ENCODE measurements at places on chromosomes 6 and 20.
A peak's percentile ranks its signal among the peaks of the same experiment; 100 is the strongest.

DNA sequence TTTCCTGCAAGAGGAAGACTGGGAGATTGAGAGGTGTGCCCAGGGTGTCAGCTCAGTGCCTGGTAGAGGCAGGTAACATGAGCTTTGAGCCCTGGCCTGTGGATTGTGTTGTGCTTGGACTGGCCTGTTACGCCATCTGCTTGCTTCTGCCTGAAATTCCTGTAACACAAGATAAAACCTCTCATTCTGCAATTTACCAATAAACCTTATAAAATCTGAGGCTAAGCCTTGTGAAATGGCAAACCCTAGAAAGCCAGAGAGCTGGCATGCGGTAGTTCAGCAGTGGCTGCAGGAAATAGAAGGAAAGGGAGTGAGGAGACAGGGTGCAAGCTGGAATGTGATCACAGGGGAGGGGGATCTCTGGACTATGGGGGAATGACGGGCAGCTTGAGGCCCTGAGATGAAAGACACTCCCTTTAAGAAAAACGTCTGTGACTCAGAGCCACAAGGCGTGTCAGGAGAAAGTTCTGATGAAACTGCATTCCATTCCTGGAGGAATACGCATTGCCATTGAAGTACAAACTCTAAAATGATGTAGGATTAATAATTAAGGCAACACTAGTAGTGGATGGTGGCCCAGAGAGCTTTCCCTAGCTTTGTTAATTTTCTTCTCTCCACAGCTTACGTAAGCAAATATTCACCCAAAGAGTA, 26.3 kb upstream of the TFAP2A start:
- DNase-seq: no peak

DNA sequence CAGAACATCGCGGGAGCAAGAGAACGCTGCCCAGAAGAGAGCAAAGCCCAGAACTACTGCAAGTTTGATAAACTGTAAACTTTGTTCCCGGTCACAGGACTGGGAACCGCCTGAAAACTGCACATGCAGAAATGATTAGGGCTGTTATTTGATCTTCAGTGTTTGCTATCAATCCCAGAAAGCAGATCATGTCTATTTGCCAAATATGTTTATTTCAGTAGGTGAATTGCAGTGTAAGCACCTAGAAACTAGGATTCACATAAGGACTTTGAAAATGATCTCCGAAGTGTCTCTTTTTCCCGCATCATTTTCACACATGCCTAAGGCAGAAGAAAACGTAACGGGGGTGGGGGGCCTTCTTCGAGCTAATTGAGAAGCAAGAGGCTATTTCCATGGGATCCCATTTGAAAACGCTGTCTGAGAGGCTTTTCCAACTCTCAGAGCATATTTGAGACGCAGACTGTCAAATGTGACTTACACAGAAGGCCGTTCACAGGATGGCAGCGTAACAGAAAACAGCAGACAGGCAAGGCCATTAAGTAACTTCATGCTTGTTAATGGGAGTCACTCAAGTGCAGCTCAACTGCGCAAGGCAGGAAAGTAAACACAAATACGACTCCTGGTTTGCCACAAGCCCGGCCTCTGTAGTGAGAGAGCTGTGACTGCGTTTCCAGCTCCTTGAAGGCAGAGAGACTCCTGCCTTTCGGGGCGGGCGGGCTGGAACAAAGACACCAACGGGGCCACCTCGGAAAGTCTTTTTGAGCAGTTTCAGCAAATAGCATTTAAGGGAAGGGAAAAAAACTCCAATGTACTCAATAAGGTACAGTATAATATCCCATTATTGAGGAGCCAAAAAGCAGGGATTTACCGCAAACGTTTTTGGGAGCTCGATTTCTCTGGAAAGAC, 144.7 kb upstream of the ZNF217 start:
- peak; percentile 83 for DNase-seq

DNA sequence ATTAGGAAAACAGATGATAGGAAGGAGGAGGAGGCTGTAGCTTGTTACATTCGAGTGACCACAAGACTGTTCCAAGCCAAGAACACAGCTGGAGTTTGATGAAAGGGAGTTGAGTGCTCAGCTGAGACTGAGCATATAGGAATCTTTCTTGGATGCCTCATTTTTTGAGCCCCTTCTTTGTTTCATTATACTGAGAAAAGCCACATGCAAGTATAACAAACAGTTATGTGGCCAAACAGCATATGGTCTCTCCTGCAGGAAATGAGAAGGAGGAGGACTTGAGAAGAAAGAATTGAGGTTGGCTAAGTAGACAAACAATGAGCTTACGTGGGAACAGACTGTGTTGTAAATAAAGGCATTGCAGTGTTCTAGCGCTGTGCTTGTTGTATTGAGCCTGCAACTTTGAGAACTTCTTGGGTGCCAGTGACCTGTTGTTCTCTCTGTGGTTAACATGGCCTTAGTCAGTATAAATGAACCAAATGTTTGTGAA, 78.3 kb downstream of the AKAP7 start:
- DNase-seq: no peak

DNA sequence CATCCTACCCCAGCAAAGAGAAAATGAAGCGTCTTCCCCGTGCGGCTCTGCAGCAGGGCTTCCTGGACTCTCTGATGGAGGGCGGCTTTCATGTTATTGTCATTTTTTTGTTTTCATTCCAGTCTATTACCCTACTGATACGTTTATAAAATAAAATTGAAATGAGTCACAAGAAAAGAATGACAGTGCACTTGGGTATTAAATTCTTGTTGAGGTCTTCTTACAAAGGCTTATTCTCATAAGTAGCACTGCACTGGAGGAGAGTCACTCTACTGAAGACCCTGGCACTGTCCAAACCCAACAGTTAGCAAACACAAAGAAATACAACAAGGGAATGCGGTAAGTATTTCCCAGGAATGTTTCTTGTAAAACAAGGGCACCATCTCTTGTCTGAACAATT, 379.3 kb downstream of the MAFB start:
- no peak for DNase-seq

DNA sequence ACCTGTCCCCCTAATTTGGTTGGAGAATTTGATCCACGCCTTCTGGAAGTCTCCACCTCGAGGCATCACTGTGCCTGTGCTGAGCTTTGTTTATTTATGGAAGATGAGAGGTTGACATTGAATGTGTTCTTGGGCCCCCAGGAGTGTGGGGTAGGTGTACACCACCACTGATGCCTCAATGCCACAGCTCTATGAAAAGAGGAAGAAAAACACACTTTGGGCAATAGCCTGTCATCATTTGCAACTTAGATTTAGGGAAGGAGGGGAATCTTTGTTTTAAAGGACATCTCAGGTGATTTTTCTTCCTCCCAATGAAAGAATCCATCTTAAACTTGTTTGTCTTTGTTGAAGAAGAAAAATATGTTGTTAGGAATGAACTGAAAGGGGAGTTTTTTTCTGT, 42.6 kb downstream of the TBC1D7 start:
- DNase-seq: no peak

DNA sequence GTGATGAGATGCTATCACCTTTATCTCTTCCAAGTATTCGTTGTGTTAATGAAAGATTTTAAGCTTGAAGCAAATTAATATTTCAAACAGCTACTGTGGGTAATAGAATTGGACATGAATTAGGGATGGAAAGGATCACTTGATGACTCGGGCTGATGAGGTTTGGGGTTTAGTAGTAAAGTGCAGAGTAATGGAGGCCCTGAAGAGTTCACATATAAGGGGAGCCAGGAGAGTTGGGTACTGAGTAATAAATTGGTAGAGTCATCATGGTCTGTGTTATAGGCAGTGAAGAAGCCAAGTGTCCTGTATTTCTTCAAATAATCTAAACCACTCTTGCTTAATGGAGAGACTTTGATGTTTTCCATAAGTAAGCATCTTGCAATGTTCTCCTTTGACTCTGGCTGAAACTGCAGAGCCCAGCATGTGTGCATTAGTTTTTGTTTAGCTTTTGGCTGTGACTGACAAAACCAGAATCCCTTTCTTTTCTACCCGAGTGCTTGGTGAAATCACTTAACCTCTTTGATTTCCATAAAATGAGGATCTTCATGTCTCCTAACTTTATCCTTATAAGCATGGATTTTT, 57.6 kb downstream of the L3MBTL3 start:
- no peak for DNase-seq

GRCh38 chr6:144248003-144248402, 37.1 kb upstream of the UTRN start:
- no peak for DNase-seq

DNA sequence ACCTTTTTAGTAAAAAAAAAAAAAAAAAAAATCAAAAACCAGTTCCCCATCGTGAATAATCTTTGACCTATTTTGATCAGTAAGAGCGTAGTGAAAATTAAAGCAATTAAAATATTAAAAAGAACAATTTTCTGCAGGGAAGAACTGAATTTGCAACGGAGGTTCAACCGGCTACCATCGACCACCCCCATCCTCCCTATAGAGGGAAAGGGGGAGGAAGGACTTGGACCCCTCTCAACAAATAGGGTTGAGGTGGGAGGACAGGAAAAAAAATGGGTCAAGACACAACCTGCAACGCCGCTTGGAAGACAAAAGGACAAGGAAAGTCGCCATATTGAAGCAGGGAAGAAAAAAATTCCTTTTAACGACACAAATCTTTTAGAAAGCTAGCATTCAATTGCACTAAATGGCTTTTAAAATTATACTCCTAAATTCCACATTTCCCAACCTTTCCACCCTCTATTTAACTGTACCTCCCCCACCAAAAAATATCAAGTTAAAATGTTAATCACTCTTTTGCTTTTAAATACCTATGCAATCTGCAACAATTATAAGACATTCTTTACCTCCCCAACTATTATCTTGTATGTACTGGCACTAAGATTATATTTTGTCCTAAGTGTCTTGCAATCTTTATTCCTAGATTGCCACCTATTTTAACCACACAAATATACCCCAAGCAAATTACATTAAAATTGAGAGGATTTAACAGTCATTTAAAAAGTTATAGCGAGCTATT, 1.7 kb downstream of the PPP1R10 start:
- DNase-seq: no peak

GRCh38 chr20:44678242-44678641, 26.7 kb upstream of the ADA start:
- peak; percentile 18 for DNase-seq

- DNase-seq: no peak
Measured at GRCh38 chr6:136772685-136773472, 19.4 kb downstream of the MAP3K5 start.

All from NCI-H526 treated with DMSO at 0.1 percent for 48 hours (cell line).